Dermis microvascular lymphatic vessel endothelial cell (primary cell): ENCODE measurements at places on chromosomes 2 and 18.

DNA sequence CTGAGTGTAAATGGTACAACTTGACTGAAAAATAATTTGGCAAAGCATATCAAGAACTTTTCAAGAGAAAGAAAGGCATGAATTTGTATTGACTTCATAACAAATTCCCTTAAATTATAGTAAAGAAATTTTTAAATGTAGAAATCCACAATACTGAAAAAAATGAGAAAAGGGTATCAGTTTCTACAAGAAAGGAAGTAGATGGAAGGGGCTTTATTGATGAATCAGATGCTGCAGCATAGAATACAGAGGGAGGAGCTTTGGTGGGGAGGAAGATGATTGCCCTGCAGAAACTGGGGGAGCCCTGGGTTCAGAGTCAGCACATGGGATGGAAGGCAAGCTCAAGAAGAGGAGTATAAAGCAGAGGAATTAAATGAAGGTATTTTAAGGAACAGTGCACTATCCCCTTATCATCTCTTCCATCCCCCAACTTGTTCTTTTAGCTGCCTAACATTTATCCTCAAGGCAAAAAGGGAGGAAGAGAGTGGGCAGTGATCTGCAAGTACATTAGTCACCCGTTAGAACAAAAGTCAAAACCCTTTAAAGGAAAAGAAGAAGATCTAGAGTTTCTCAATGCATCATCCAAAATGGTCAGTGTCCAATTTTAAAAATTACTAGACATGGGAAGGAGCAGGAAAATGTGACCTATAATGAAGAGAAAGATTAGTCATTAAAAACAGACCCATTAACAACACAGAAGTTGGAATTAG, 77.7 kb downstream of the KCTD18 start:
- no peak for DNase-seq

GRCh38 chr2:20604951-20605381, 45.9 kb downstream of the HS1BP3 start:
- DNase-seq: no peak

DNA sequence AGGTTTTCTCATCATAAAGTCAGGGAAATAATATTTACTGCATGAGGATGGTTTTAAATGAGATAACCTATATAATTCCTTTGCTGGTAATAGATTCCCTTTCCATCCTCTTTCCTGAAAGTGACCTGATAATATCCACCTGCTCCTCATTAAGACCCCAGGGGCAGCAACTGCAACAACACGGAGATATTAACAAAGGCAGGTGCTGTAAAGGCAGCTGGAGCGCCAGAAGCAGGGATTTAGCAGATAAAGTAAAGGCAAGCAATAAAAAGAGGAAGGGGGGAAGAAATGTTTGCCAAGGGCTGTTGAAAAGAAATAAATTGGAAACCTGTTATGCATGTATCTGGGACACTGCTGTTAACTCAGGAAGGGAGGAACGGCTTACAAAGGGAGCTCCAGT, 472.6 kb upstream of the KLHL29 start:
- no peak for DNase-seq

DNA sequence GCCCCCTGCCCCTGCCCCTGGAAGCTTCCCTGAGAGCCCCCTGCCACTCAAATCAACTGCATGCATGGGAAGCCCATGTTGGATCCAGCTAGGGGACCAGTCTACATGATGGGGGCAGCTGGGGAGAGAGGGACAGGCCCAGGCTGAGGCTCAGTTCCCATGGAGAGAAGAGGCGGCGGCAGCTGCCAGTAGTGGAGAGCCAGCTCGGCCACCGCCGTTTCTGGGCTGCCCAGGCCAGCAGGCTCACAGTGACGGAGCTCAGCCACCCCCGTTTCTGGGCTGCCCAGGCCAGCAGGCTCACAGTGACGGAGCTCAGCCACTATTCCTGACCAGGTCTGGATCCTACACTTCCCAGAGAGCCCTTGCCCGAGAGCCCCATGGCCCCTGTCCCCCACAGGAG, 3.6 kb downstream of the MAB21L4 start:
- no peak for DNase-seq

GRCh38 chr2:108959401-108959800, 29.6 kb downstream of the EDAR start:
- no peak for DNase-seq

GRCh38 chr2:233116946-233117345, 56.8 kb downstream of the INPP5D start:
- no peak for DNase-seq

DNA sequence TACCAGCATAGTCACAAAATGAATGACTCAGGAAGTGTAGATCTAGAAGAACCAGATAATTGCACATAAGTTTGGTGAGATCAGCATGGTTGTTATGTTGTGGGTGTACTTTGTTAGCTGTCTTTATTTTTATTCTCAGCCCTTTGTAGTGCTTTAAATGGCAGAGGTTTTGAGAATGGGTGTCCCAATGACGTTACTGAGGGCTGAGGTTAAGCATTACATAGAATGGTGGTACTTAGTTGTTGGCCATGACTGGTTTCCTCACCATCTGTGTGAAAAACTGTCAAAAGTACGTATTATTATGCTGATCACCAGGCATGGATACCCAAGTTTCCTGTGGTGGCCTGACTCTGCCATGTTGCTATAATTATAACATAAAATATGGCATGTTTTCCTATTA, 165.8 kb downstream of the UBE2E3 start:
- DNase-seq: no peak

DNA sequence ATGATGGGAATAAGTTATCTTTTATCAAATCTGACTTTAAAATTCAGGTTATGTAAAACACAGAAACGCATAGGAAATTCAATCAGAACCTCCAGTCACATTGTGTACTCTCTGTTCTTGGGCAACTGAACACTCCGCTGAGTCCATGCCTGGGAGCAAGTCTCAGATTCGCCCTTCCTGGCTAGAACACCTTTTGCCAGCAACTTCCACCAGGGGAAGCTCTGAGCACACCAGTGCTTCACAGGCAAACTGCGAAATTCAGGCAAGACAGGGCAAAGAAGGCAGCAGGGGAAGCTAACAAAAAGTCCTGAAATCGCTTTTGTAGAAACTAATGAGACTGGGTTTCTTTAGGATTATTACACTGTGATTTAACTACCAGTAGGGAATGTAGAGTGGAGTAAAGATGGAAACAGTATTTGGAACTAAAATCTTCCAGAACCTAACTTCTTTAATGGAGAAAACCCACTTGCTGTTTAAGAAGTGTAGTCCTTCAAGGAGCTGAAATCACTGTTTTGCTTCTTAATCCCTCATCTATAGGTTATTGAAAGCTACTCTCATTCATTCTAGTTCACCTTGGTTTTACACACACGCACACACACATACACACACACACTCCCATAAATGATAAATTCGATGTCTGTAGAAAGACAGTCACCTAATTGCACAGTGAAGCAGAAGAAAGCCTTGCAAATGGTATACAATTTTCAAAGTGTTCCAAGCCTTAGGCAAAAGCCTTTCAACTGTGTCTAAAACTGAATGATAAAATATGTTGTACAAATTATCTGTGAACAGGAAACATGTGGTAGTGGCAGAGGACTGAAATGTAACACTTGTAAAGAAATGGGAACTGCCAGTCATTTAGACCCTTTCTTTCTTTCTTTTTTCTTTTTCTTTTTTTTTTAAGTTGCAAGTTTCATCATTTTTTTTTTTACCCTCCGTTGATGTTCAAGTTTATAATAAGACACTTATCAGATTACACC, 214.5 kb downstream of the TMEM182 start:
- no peak for DNase-seq

GRCh38 chr2:43027097-43027873, 199.1 kb downstream of the ZFP36L2 start:
- no peak for DNase-seq

DNA sequence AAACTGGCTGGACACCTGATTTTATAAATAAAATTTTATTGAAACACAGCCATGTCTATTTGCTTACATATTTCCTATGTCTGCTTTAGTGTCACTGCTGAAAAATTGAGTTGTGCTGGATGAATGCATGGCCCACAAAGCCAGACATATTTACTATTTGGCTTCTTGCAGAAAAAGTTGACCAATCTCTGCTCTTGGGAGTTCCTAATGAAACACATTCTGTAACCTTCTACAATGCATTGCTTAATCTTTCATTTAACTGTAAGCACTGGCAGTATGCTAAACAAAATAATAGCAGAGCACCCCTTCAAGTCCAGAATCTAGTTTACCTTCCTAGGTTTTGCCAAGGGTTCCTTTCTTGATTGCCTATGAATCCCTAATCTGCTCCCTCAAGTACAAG, 17.7 kb upstream of the SERPINB7 start:
- no peak for DNase-seq

- DNase-seq: no peak
Observed at GRCh38 chr2:191255756-191256312, 10.6 kb downstream of the MYO1B start.

- no peak for DNase-seq
Observed at GRCh38 chr2:134582547-134582899, 136.3 kb downstream of the TMEM163 start.

DNA sequence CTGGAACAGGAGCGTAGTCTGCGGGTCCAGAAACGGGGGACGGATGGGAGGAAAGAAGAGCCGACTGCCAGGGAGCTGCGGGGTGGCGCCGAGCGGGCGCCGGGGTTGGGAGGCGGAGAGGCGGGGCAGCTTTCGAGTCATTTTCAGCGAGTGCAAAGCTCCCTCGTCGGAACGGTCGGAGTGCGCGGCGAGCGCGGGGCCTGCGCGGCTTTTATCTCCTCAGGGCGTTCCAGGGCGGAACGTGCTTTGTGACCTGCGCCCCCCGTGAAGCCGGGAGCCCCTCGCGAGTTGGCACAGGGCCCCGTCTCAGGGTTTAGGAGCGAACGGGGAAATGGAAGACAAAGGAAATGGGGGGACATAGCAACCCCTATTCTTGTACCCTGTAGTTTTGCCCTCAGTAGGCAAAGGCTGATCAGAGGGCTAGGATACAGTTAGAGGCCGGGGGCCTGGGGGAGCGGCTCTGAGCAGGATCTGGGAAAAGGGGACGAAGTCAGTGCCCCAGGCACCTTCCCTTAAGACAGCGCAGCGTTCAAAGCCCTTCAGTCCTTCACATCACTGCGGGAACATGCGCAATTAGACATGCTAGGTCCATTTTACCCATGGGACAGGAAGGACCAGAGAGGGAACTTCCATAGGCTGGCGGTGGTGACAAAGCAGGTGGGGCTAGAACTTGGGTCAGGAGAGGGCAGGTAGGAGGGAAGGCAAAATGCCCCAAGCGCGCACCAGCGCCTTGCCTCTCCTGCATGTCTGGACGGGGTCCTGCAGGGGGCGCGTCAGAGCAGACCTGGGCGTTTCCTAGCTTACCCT, 60.1 kb upstream of the IL1RL1 start:
- DNase-seq: peak; percentile 58

GRCh38 chr2:142605421-142605820, 272.0 kb upstream of the KYNU start:
- no peak for DNase-seq

- DNase-seq: no peak
Observed at GRCh38 chr18:8882632-8883408, 177.5 kb downstream of the MTCL1 start.

DNA sequence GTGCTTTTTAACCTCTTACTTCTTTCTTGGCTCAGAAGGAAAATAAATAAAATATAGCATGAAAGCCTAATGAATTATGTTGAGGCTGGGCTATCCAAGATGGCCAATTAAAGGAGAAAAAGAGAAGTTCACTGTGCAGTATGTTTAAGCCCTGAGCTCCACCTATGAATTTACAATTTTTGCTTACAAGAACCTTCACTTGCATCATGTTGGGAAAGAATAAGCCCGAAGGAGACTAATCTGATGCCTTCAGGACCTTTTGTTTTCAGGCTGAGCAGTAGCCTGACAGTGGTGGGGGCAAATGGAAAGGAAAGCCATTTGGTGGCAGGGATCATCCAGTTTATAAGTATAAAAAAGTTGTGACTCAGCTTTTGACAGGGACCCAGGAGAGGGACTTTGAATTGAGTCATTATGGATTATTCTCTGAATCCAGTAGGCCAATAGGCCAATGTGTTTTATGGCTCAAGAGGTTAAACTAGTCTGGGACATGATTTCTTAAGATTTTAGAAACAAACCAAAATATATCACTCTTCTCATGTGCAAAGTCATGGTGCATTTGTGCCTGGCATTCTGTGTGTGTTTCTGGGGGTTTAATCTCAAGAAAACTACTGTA, 56.9 kb downstream of the E2F6 start:
- no peak for DNase-seq

- no peak for DNase-seq
Observed at GRCh38 chr2:137229834-137230233, 464.5 kb downstream of the THSD7B start.

GRCh38 chr2:36808386-36809068, 112.0 kb downstream of the VIT start:
- no peak for DNase-seq

DNA sequence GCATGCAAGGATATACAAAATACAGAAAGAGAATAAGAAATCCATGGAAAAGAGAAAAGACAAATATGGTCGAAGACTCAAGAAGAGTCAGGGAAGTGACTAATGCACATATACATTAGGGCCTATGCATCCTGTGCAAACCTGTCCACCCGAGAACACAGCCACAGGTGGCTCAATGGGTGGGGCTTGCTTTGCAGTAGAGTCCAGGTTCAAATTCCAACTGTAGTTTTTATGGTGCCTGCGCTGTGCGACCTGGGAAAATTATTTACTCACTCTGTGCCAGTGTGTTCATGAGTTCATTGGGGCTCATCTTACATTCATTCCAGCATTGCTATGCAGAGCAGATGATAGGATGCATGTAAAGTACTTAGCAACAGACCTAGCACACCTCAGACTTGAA, 244.7 kb downstream of the CTNNA2 start:
- no peak for DNase-seq

GRCh38 chr2:74149570-74150319, 2.0 kb upstream of the BOLA3 start:
- no peak for DNase-seq

- no peak for DNase-seq
Observed at GRCh38 chr2:224083638-224084037, 44.6 kb upstream of the SERPINE2 start.

DNA sequence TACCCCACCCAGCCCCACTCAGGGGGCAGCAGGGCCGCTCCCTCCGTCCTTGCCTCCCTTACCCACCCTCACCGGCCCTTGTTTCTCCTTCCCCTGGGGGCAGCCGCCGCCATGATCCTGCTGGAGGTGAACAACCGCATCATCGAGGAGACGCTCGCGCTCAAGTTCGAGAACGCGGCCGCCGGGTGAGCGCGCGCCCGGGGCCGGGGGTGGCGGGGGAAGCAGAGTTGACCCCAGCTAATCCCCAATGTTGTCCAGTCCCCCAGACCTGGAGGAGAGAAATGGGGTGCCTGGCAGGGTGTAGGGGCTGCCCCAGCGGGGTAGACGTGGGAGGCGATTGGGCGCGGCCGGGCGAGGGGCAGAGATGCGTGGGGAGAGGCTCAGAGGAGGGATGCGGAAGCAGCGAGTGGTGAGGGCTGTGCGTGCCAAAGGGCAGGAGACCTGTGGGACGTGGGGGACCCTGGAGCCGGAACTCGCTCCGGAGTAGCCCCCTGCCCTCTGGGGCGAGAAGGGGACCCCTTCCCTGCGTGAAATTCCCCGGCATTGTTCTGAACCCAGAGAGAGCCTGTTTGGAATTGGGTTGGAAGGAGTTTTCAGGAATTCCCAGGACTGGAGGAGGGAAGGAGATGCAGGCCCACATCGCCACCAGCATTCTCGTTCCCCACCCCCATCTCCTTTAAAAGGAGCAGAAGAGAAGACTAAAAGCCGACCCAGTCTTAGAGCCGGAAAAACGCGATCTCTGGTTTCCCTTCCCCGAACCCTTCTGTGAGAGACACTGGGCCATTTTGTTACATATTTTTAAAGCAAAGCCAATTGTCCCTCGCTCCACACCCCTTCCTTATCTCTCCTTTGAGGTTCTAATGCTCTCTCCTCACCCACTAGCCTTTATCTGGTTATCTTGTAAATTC, 625 bp downstream of the ARPC2 start:
- no peak for DNase-seq

GRCh38 chr18:41905786-41906527, 49.1 kb upstream of the PIK3C3 start:
- no peak for DNase-seq
